ENCODE measurements at places on chromosomes 4 and X.

DNA sequence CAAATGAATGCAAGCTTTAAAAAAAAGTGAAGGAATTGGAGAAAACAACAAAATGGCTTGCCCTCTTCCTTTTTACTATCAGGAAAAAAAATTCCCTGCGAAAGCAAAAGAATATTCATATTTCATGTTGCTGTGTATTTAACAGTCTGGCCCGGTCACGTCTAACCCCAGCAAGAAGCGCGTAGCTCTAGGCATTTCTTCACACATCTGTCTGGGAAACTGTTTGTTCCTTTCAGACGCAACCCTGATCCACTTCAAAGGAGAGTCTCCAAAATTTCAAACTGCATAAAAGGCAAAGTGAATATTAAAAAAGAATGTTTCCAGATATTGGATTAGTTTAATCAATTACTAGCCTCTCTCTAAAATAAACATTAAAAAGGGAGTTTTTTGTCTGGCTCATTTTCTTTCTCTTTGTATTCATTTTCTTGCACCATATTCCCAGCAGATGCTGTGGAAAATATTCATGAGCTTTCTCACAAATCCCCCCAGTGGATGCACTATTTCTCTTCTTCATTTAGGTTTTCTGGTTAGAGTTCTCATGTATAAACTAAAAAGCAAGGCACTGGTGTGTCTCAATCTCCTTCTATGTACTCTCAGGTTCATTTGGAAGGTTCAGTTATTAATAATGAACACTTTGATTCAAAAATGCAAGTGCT is 145.3 kb downstream of the MID1 start:
- DNase-seq, result no peak

GRCh38 chr4:100168521-100168920 is 21.7 kb downstream of the DDIT4L start:
- DNase-seq, result no peak

DNA sequence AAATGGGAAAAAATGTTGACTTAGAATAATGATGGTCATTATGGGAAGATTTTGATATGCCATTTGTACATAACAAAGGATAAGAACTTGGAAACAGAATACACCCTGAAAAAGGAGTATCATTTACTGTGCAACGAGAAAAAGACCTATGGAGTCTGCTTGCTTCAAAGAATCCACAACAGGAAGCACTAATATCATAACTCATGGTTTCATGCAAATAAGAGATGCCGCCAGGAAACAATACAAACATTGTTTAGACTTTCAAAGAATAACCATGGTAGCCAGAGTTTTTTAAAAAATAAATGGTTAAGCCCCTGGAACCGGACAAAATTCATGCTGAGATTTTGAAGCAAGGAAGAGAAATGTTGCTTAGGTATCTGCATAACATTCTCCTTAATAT is 139.9 kb upstream of the ETNPPL start:
- DNase-seq, result no peak

DNA sequence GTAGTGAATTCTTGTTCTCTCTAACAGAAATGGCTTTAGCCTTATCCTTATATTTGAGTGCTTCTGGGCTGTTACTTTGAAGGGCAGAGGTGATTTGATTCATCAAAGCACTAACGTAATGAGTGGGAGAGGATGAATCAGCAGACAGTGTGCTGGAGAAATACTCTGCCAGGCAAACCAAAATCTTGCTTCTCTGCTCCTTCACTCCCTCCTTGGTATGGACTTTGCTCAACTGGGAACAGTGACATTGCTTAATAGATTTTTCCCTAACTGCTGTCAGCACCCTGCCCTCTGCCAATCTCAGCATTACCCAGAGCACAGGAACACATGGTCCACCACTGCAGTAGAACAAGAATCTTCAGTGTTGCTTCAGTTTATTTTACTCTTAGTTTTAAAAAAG is 56.0 kb downstream of the PDLIM5 start:
- no peak for DNase-seq

- DNase-seq, result no peak
Observed at GRCh38 chr4:186144198-186144945, 39.9 kb downstream of the FAM149A start.

- DNase-seq, result no peak
Observed at GRCh38 chr4:20421603-20421985, 169.9 kb downstream of the SLIT2 start.

- DNase-seq, result no peak
Observed at GRCh38 chrX:106898462-106898861, 4.7 kb downstream of the RIPPLY1 start.

- no peak for DNase-seq
Observed at GRCh38 chr4:4981427-4981826, 37.8 kb downstream of the CYTL1 start.

- no peak for DNase-seq
Observed at GRCh38 chr4:152510349-152511147, 25.3 kb downstream of the FBXW7 start.

DNA sequence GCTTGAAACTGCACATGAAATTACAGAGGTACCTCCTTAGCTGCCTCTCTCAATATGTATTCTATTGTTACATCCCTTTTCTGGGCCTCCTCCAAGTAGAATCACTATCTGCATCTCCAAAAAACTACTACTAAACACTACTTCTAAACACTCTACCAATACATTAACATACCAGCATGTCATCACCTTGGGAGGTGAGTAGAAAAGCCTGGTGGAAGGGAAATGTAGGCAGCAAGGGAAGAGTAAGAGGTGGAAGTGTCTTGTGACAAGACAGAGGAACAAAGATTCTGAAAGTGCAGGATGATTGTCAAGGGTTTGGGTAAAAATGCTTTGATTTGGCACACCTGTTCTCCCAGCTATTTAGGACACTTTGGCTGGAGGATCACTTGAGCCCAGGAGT is 3.5 kb downstream of the AFM start:
- no peak for DNase-seq

- DNase-seq, result no peak
Observed at GRCh38 chrX:63735882-63736281, 49.1 kb downstream of the ARHGEF9 start.

GRCh38 chr4:123922847-123923246 is 526.3 kb downstream of the SPRY1 start:
- no peak for DNase-seq

DNA sequence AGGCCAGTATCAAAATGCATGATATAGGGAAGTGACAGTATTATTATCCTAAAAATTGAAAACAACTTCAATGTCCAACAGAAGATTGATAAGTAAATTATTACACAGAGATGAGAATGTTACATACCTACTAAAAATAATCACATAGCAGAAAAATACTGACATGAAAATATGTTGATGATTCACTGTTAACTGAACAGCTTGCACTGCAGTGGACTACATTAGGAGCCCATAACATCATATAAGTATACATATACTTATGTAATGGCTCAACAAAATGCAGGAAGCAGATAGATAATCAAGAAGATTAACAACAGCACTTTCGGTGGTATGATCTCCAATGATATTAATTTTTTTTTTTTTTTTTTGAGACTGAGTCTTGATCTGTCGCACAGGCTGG is 7.1 kb downstream of the CLOCK start:
- no peak for DNase-seq

DNA sequence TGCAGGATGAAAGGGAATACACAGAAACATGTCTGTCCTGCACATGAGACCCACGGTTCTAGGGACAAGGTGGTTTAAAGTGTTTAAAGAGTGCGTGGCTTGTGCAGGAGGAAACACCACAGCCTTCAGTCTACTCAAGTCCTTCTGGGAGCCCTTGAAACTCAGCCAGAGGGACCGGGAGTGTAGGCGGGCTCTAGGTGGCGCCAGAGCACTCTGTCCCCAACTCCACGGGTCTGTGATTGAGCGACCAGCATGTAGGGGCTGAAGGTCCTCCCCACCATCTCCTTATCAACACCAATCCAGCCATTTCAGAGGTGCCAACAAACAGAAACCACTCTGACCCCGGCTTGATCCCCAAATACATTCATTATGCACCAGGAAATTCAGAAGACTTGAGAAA is 82.0 kb upstream of the CLDN34 start:
- DNase-seq, result no peak

DNA sequence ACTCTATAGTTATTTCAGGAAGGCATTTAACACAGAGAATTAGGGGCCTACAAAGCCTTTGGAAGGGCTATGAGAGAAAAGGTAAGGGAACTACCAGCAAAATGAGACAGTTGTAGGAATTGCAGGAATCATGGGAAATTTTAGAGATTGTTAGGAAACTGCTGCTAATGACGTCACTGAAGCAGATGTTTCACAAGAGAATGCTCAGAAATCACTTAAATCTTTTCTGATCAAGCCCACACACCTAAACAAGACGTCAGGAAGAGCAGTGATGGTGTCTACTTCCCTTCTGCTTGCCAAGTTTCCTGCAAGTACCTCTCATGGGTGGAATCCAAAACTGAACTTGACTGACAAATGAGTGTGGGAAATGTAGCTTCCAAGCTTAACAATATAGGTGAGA is 5.1 kb downstream of the OR13H1 start:
- DNase-seq, result no peak

DNA sequence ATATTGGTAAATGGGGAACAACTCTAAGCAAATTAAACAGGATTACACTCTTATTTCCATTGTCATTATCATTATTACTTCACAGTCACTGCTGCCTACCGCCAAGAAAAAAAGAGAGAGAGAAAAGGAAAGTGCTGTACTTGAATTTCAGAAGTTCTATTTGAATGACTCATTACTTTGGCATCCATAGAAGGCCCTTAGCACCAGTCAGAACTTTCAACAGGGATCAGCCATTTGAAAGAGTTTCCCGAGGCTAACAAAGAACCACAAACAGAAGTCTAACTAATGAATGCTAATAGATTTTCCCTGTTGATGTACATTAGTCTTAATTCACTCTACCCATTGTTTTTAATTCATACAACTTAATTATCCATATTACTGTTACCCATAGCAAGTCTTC is 116.3 kb downstream of the SHROOM4 start:
- DNase-seq, result no peak

GRCh38 chrX:153398275-153398960 is 2.7 kb downstream of the PNMA6E start:
- no peak for DNase-seq

DNA sequence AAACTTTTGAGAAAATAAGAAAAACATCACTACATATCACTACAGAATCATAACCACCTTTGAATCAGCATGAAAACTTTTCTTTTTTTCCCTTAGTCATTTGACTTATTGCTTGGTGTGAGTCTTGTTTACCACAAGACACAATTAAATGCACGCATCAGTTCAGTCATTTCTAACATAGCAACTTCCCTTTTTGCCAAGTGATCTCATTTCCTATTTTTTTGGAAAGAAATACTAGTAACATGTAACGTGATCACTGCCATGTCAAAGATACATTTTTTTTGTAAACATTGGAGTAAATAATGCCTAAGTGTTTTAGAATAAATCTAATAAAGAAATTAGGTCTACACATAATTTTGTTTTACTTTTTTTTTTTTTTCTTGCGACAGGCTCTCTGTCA is 5.1 kb upstream of the CXCL8 start:
- no peak for DNase-seq

- DNase-seq, result no peak
Observed at GRCh38 chrX:120504569-120504968, 35.5 kb upstream of the LAMP2 start.

DNA sequence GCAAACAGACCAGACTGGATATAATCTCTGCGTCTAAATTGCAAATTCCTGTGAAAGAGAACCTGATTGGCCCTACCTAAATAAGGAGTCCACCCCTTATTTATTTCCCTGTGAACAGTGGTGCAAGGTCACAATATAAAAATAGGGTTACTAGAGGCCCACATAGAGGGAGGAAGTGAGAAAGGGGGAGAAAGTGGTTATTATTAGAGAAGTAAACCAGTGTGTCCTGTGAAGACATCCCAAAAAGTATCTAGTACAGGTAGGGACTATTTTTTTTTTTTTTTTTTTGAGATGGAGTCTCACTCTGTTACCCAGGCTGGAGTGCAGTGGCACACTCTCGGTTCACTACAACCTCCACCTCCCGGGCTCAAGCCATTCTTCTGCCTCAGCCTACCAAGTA is 15.0 kb upstream of the FRYL start:
- DNase-seq, result no peak

DNA sequence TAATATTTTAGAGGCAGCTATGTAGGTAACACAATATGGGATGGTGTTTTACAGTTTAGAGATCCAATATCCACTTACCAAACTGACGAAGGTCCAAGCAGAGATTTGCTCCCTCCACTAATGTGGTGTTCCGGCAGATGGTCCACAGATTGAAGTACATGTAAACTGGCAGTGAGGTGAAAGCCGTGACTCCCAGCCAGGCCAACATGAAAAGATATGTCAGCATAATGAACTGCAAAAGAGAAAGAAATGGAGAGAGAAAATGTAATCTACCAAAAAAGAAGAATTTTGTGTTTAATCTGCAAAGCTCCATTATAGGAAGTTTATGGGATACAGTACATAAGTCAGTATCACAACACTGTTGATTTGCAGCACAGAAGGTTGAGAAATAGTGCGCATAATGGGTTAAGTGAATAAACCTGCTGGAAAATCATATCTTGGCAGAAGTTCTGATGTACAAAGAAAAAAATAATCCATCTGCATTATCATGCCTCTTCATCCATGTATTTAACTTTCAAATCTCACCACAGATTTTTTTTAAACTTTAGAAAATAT is 160.2 kb downstream of the GPM6A start:
- DNase-seq, result no peak

- no peak for DNase-seq
Observed at GRCh38 chrX:145609951-145610511, 207.6 kb upstream of the SLITRK2 start.

GRCh38 chr4:6011271-6011671 is 7.0 kb downstream of the C4orf50 start:
- DNase-seq, result no peak

GRCh38 chr4:126191536-126191935 is 876.8 kb downstream of the FAT4 start:
- no peak for DNase-seq
